C1 segment of cervical spinal cord (tissue), 14 donors: ENCODE measurements at places on chromosomes 6 and 20.

- DNase-seq: no peak
Observed at GRCh38 chr6:10369896-10370295, 45.0 kb downstream of the TFAP2A start.

DNA sequence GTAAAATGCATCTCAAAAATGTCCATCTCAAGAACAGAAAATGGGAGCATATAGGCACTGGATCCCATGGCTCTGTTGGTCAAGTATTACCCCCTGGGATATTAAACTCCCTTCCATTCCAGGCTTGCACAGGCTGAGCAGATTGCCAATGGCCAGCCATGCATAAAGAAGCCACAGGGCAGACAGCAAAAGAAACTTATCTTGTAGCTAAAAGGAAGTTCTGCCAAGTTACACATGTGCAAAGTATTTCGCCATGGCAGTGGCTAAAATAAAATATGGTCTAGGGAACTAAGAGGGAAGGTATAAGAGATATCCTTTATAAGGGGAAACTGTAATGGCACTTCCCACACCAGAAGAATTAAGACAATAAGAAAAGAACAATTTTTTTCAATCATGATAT lies 415.6 kb upstream of the BTBD3 start:
- no peak for DNase-seq

GRCh38 chr20:62136283-62137091 lies 6.7 kb downstream of the PSMA7 start:
- DNase-seq: no peak

DNA sequence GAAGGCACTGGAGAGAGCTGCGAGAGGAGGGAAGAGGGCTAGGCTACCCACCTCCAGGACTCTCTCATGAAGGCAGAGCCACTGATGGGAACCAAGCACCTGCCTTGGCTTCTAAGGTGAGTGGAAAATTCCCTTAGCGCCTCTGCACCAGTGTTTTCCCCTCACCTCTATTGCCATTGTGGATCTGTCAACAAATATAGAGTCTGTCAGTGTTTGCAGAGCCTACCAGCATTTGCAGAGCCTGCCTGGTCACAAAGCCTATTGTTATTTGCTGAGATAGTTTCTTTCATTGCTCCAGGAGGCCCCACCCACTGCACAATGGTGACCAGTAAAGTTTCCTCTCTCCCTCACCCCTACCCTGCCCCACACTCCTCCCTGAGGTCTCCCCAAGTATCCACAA lies 141.9 kb downstream of the MRPL14 start:
- no peak for DNase-seq

- DNase-seq: no peak
Observed at GRCh38 chr6:168014428-168014827, 17.0 kb downstream of the KIF25 start.

DNA sequence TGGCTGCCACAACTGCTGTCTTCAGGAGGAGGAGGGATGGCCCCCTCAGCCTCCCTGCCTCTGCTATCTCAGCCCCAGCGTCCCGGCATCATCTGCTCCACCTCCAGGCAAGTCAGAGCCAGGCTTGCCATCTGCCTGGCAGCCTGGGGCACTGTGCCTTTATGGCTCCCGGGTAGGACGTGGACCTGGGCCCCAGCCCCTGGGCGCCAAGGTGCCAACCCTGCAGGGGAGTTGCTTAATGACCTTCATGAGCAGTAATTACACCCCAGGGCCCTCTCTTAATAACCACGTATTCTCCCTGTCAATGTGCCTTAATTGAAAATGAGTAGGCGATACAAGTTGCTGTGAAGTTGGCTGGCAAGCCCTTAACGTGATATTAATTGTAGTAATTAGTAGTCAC lies 122.1 kb upstream of the MLN start:
- DNase-seq: no peak

DNA sequence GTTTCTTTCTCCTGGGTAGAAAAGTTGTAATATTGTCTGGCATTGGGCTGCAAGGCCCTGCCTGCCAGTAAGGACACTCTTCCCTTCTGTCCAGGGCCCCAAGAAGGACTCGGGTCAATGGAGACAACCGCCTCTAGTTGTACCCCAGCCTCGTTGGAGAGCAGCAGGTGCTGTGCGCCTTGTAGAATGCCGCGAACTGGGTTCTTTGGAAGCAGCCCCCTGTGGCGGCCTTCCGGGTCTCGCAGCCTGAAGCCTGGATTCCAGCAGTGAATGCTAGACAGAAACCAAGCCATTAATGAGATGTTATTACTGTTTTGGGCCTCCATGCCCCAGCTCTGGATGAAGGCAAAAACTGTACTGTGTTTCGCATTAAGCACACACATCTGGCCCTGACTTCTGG lies 37.0 kb downstream of the PLCG1 start:
- DNase-seq: no peak

- DNase-seq: no peak
Observed at GRCh38 chr20:17896771-17897369, 71.7 kb downstream of the SNX5 start.

- DNase-seq: no peak
Observed at GRCh38 chr6:118872726-118873125, 21.2 kb upstream of the ASF1A start.

DNA sequence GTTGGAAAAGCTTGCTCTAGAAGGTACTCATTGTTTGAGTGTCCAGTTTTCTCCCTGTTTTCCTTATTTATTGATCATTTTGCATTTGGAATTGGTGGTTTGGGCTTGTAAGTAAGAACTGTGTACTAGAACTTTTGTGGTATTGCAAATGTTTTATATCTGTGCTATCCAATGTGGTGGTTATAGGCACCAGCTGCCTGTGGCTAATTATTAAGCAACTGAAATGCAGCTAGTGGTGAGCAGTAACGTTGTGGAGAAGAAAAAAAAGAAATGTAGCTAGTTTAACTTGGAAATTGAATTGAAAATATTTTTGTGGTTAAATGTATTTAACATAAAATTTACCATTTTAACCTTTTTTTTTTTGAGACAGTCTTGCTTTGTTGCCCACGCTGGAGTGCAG lies 50.7 kb upstream of the MAPK13 start:
- DNase-seq: no peak

- DNase-seq: no peak
Observed at GRCh38 chr20:39021748-39022147, 59.6 kb downstream of the DHX35 start.

DNA sequence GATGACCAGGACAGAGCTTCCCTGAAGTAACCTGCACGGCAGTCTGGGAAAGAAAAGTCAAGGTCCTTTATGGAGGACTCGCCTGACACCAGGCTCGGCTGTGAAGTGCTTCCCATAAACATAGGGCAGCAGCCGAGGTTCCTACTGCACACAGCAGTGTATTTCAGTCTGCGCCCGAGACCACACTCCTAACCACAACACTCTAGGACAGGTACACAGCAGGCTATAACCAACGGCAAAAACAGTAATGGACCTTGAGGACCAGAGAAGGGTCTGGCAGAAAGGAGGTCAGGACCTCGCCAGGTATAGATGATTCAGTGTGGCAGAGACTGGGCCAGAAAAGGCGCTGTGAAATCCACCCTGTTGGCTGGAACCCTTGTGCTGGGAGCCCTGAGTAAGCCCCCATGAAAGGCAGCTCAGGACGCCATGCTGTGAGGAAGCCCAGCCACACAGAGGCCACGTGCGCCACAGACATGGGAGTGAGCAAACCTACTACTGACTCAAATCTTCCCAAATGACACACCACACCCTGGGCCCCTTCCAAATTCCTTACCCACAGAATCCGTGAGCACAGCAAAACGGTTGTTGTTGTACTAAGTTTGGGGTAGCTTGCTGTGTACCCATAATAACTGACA lies 129.6 kb upstream of the CST7 start:
- DNase-seq: no peak

- DNase-seq: no peak
Observed at GRCh38 chr20:53079261-53079691, 107.1 kb downstream of the TSHZ2 start.

- DNase-seq: peak; percentile 19
Observed at GRCh38 chr6:29887330-29887818, 55.0 kb upstream of the HLA-A start.

DNA sequence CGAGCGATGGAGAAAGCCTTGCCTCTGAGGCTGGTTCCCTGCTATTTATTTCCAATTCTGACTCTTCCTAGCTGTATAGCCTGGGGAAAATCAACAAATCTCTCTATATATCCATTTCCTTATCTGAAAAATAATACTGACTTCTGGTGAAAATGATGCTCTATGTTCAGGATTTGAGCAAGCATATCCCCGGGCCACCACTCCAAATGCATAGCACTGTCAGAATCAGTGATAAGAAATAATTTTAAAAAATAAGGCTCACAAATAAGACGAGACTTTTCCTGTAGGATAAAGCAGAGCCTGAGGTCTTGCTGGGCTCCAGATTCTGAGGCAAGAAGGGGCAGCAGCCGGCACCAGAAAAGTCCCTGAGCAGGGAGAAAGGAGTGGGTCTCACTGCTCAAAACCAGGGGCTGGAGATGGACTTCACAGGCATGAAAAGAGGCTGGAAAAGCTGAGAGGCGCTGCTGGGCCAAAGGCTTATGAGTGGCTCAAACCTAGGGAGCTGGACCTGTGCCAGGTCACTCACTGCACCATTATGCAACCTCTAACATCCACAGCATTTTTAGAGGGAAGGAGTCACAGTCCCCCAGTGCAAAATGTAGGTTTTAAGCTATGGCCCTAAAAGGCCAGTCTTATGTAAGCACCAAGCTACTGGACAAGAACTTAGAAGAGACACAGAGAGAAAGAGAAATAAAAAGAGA lies 48.1 kb upstream of the SLC17A4 start:
- no peak for DNase-seq

GRCh38 chr20:58308680-58309527 lies 611 bp upstream of the RAB22A start:
- peak; percentile 62 for DNase-seq

- no peak for DNase-seq
Observed at GRCh38 chr6:78268591-78269452, 598.5 kb upstream of the IRAK1BP1 start.

GRCh38 chr6:106426250-106426970 lies 65.9 kb downstream of the CRYBG1 start:
- DNase-seq: no peak

- DNase-seq: no peak
Observed at GRCh38 chr6:169960521-169960885, 209.1 kb downstream of the ERMARD start.

DNA sequence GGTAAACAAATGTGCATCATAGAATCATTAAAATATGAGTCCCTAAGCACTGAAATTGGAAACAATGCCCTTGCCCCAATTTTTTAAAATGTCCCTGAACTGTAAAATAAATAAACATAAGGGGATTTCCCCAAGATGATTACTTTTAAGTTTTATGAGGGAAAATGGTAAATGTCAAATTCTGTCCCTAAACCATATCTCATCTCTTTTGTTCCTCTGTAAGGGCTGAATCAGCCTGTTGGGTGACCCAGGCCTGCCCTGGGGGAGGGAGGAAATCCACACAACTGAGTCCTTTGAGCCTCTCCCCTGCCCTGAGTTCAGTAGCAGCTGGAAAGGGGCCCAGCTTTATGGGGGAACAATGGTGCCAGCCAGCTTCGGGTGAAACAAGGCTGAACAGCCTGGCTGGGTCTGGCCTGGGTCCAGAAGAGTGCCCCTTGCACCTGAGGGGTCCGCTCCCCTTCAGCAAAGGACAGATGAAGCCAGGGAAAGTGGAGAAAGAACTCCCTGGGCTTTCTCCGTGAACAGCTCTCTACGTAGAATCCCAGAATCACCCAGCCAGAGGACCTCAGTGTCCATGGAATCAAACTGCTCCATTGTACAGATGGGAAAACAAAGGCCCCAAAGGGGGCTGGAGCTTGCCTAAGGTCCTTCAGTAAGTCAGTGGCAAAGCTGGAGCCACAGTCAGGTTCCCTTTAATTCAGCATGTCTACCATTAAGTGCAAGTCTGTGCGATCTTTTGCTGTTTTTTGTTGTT lies 28.2 kb upstream of the ITCH start:
- peak; percentile 83 for DNase-seq

DNA sequence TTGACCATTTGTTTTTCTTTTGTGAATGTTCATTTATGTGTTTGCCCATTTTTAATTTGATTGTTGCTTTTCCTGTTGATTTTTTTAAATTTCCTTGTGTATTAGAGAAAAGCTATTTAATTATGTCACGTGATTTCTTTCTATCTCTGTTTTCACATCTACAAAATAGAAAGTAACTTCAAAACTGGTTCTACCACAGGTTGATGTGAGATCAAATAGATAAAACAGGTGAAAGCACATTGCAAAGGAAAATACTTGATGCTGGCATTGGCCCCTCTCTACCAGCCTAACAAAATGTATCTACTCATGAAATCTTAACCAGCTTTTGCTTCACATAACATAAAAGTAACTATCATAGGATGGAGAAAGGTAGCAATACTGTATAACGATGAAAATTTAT lies 129.2 kb downstream of the TMEM242 start:
- DNase-seq: no peak

- DNase-seq: no peak
Observed at GRCh38 chr20:10328897-10329255, 105.1 kb downstream of the MKKS start.

DNA sequence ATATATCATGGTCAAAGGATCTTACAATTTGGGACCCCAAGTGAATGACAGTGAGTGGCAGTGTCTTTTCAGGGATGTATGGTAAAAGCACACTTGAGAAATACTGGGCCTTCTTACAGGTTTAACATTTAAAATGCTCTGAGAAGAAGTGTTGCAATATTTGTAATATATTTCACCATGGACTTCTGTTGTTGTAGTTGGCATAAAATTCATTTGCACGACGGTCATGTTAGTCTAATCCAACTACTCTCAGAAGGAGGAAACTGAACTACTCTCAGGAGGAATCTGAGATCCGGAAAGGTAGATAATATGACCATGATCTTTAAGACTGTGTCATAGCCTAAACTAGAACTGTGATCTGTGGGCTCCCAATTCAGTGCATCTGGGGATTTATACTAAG lies 700.1 kb downstream of the HDGFL1 start:
- no peak for DNase-seq

GRCh38 chr6:158382491-158382890 lies 70.2 kb downstream of the TULP4 start:
- no peak for DNase-seq

DNA sequence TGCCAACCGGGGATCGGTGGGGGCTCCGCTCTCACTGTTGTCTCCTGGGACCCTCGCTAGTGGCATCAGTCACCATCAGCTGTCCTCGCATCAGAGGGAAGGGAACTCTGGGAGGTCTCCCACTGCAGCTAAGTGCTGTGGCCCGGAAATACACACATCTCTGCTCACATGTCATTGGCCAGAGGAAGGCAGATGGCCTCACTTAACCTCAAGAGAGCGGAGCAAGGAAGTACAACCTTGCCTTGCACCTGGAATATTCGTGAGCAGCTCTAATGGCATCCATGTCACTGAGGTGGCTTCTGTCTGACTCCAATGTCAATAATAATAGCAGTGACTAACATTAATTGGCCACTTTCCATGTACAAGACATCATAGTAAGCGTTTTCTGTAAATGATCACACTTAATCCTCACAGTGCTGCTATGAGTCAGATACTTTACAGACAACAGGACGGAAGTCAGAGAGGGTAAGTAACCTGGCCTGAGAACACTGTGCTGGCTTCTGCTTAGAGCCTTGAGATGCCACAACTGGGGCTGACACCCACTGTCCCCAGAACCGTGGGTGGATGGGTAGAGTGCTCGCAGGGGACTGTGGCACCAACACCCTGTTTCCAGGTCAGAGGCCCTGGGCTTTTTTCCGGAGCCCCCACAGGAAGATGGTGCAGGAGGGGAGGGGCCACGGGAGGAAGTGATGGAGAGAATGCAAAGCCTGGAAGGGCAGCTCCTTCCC lies 6.0 kb downstream of the LHFPL5 start:
- no peak for DNase-seq
